ENCODE measurements at places on chromosomes 12 and 14. TPM values are rescaled to one million over a fixed set of nuclear protein-coding genes. Genes with fewer than 3 reads are reported as not detected.

DNA sequence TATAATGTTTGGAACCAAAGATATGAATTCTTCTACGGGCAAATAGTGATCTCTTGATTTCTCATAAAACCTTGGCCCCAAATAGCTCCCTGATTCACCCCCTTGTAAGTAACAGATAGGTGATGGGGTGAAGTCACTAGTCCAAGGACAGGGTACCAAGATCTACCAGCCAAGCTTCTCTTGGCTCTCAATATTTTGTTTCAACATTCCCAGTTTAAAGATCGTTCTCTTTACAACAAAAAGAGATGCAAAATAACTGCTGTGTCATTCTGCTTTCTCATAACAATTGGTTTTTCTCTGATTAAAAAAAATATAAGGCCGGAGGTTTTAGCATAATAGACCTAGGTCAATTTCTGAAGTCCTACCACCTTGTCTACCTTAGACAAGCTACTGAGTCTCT is 11.8 kb downstream of the PAH start:
- DNase-seq: no peak

GRCh38 chr12:1937481-1938224 is 19.2 kb upstream of the CACNA2D4 start:
- DNase-seq: no peak

- no peak for DNase-seq
Measured at GRCh38 chr12:111436266-111436665, 30.5 kb downstream of the SH2B3 start.

DNA sequence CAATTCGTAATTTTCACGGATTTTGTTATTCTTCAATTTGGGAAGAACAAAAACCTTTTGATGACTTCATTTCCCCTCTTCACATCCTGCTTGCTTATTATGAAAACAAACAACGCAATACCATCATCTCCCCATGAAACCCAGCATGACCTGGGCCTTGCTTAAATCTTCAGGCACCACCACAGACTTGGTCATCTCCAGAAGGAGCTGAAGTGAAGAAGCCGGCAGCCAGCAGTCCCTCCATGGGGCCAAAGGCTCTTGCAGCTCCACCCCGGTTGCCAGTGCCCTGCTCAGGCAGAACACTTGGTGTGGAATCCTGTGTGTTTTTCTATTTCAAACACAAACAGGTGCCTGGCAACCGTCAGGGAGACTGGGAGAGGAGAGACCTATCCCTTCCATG is 982.9 kb upstream of the TMEM132C start:
- DNase-seq: no peak

DNA sequence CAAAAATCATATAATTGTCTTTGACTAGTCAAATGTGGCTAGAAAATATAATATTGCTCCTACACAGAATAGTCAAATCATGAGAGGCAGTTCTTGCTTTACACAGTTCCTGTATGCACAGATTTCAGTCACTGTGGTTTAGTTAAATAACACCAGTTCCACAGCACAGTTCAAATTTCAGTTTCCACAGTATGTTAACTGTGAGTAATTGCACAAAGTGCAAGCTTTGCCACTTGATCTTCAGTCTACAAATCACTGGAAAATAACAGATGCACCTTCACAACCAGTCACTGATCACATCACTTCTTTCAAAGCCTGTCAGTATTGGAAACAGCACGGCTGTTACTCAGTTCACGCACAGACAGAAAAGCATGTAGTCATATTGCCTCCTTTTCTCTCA is 38.7 kb downstream of the KCNH5 start:
- DNase-seq: no peak

- no peak for DNase-seq
Measured at GRCh38 chr14:101412739-101413138, 148.6 kb upstream of the DIO3 start.

DNA sequence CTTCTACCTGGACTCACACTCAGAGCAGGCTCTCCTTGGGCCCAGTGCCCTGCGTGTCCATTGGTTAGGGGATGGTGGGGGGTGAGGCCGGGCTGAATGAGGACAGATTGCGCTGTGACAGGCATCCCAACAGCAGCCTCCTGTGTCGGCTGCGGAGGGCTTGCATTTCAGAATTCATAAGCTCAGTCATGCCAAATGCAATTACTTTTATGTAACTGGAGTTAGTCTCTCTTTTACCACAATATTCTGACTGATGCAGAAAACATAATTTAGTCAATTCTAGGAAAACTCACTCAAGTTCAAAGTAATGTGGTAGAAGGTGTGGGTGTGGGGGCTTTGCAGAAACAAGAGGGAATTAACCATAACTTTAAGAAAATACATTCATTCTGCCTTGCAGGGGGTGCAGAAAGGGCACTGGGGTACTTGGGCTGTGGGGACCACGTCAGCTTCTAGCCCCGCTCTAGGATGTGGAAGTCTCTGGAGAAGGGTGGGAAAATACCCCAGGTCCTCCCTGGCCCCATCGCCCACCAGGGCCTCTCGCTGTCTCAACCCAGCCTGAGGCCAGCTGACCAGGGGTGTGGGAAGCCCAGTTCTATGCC is 257.7 kb downstream of the ADGRD1 start:
- DNase-seq: peak; percentile 25

DNA sequence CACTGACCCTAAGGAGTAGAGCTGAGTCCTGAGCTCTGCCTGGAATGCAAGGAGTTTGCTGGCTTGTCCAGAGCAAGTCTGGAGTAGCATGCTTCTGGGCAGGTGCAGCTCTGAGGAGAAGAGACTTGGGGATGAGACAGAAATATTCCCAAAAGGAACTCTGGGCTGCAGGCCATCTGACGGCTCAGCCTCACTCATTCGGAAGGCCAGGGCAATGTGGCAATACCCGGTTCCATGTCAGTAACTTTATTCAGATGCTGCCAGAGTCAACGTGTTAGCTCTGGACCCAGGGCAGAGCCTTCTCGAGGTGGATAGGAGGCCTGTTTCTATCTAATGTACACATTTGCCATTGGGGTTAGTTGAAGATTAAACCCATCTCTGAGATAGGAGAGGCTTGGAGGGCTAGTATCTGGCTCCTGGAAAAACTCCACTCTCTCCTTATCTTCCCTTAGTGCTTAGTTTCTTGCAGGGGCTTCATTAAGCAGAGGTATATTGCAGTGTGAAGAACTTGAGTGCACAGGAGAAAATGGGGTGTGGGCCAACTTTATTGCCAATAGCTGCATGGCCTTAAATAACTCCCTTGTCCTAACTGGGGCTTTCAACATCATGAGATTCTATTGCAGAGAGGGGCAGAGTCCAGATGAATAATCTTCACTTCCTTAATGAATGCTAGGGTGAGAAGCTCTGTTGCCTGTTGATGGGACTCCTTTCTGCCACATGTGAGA is 65.6 kb downstream of the NTF3 start:
- no peak for DNase-seq

- no peak for DNase-seq
Measured at GRCh38 chr14:59313144-59313651, 124.7 kb downstream of the DAAM1 start.

DNA sequence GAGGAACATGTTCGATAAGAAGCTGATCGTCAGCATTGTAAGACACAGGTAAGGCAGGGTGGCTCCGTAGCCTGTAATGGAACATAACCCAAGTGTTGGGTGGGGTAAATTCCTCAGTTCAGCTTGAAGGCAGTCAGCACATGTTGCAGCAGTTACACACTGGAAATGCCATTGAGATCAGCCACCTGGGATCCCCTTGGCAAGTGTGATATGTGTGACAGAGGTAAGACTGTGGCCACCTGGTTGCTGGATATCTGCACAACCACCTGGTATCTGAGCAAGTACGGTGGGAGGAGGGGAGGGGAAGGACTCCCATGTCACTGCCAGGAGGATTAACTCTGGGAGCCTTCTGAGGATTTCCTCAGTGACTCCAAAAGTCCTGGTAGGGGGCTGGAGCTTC is 158.0 kb upstream of the CAND1 start:
- DNase-seq: no peak

DNA sequence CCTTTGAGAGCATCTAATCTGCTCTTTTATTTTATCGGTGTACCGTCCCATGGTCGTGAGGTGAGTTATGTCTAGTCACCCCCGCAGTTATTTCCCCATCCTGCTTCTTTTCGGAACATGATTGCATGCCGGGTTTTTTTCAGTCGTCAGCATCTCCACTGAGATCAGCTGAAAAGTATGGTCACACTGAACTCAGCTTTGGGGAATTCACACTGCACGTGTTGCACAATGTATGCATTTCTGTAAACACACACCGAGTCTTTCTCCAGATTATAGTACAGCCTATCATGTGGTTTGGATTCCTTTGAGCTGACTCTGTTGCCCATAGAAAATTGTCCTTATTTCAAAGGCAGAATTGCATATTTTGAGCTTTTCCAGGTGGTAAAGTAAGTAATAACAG is 24.6 kb downstream of the PLXNC1 start:
- no peak for DNase-seq

DNA sequence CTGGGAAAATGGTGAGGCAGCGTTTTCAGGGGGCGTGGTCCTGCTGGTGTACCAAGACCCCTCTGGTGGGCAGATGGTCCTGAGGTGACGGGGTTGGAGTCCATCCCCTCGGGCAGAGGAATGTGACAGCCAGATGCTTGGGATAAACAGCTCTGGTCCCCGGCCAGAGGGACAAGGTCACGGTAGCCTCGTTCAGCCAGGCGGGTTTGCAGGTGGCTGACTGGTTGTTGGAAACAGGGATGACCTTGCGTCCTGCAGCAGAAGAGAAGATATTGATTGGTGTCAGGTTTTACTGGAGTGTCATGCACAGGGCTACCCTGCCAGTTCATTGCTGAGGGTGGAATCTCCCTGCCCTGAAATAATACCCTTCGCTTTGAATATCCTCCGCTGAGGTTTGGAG is 43.3 kb downstream of the SLC24A4 start:
- no peak for DNase-seq

GRCh38 chr14:71143381-71144290 is 236.4 kb downstream of the PCNX1 start:
- no peak for DNase-seq

GRCh38 chr12:116382686-116383530 is 105.4 kb upstream of the MED13L start:
- peak; percentile 79 for DNase-seq

- DNase-seq: peak; percentile 31
Measured at GRCh38 chr14:101200650-101201516, 297.4 kb upstream of the RTL1 start.

GRCh38 chr14:63893701-63894458 is 41.1 kb downstream of the SYNE2 start:
- DNase-seq: no peak

RFX4 gene
- not detected for total RNA-seq

TAS2R7 gene
- total RNA-seq: not detected

PAH gene
- total RNA-seq: not detected

RHOJ gene
- total RNA-seq: 55.9 TPM

PRICKLE1 gene
- 100 TPM for total RNA-seq

CHMP4A gene
- 56.4 TPM for total RNA-seq

CLEC6A gene
- not detected for total RNA-seq

MDGA2 gene
- total RNA-seq: not detected

PLCZ1 gene
- total RNA-seq: not detected
